GM23338 (cell line): ENCODE measurements at places on chromosomes 16 and 17. TPM values are rescaled to one million over a fixed set of nuclear protein-coding genes. Genes with fewer than 3 reads are reported as not detected.

The CFAP119 gene
- total RNA-seq: 2.2 and 2.7 TPM in 2 replicates

The MMP15 gene
- 72.4 and 79.1 TPM in 2 replicates for total RNA-seq

The ITGB4 gene
- total RNA-seq: 9.7 and 10.3 TPM in 2 replicates

The CLEC3A gene
- total RNA-seq: not detected in 2 replicates

The PIP4K2B gene
- 36.0 and 43.4 TPM in 2 replicates for total RNA-seq

The SULT1A4 gene
- 3.9 and 8.5 TPM in 2 replicates for total RNA-seq

The CTRB1 gene
- not detected in 2 replicates for total RNA-seq

The MT1H gene
- total RNA-seq: 52.3 and 54.5 TPM in 2 replicates

The KRTAP9-6 gene
- not detected in 2 replicates for total RNA-seq

The ABCA6 gene
- not detected in 2 replicates for total RNA-seq

The SECTM1 gene
- 0.16 and 1.3 TPM in 2 replicates for total RNA-seq

The PLD6 gene
- not detected in 2 replicates for total RNA-seq

The CPHXL2 gene
- not detected in 2 replicates for total RNA-seq

The MILR1 gene
- total RNA-seq: not detected in 2 replicates

The CALB2 gene
- total RNA-seq: 2.4 and 3.9 TPM in 2 replicates

The NPIPB9 gene
- 6.2 and 9.9 TPM in 2 replicates for total RNA-seq

DNA sequence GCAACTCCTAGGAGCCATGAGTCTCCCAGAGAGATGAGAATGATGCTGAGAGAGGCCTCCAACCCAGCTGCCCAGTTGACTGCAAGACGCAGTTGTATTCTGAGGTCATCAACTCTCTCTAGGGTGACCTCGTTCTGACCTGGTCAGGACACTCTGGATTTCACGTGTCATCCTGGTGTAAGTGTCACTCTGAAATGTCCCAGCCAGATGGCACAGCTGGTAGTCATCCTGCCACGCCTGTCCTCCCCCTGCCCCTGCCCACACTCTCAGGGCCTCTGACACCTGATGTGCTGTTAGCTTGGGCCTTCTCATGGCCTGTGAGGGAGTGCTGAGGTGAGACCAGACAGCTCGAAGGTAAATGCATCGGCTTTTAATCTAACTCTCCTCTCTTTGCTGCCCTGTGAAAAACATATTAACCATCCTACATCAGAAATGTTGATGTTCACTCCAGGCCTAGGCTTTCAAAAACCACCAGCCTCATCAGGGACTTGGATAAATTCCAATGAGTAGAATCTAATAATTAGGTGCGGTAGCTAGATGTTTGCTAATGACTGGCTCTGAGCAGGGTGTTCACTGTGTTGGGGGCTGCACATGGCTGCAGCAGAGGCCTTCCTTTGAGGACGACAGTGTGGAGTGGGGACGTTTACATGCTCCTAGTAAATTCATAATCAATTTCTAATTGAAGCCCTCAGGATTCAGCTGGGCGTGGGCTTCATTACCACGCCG is 13.8 kb downstream of the MLYCD start:
- DNase-seq: no peak

DNA sequence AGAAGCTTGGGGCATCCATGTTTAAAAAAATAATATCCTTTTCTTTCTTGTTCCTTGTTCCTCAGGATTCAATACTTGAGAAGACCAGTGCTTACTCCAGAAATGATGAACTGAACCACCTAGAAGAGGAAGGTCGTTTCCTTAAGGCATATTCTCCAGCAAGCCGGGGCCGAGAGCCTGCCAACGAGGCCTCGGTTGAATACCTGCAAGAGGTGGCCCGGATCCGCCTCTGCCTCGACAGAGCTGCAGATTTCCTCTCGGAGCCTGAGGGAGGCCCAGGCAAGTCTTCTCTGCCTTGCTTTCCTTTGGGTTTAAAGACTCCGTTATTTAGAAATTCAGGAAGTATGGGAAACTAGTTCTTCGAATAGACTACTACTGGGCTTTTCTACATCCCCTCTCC is 42.5 kb upstream of the ENDOV start:
- no peak for DNase-seq

GRCh38 chr16:82694239-82694874 is 67.6 kb downstream of the CDH13 start:
- no peak for DNase-seq

DNA sequence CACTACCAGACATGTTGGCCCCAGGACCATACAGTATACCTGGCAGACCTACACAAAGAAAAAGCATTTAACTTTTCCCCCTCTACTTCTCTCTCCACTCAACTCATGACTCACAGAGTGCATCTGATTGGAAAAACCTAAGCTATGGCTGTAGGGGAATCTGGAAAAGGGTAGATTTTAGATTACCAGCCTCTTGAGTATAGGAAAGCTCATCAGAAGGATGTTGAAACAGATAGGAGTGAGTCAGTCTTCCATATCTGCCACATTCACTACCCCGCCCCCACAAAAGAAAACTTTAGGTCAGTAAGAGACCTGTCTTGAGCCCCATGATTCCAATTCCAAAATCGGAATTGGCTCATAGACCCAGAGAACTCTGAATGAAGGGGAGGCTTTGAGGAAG is 12.3 kb downstream of the KRT9 start:
- DNase-seq: no peak

GRCh38 chr16:19521471-19522396 is at the start of gene GDE1:
GDE1 (minus strand) TSS chr16:19522098; CDS start chr16:19521964, 134 bp downstream.
- DNase-seq: peak; percentile 98

DNA sequence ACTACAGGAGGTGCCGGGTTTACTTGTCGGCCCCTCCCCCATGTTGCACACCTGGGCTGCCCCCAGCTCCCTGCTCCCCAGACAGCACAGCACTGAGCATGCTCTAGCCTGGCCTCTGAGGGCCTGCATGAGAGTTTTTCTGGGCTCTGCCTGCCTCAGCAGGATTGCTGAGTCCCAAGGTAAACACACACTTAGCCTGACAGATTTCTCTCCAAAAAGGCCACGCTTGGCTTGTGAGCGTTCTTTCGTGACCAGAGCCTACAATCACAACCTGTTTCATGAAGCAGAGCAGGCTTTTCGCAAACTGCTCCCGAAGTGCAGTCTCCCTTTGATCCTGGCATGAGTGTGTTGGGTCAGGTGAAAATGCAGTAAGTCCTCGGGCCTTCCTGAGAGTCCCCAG is 9.8 kb upstream of the CD300E start:
- DNase-seq: no peak

DNA sequence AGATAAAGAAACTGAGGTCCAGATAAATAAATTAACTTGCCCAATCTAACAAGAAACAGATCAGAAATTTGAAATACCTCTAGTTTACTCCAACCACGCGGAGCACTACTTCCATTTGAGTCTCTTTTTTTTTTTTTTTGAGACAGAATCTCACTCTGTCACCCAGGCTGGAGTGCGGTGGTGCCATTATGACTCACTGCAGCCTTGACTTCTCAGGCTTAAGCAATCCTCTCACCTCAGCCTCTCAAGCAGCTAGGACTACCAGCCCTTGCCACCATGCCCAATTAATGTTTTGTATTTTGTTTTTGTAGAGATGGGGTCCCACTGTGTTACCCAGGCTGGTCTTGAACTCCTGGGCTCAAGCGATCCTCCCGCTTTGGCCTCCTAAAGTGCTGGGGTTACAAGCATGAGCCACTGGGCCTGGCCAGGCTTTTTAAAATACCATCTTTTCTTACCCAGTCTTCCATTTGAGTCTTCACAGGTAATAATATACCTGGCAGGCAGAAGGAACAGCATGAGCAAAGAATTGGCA is 3.3 kb upstream of the NACA2 start:
- no peak for DNase-seq

DNA sequence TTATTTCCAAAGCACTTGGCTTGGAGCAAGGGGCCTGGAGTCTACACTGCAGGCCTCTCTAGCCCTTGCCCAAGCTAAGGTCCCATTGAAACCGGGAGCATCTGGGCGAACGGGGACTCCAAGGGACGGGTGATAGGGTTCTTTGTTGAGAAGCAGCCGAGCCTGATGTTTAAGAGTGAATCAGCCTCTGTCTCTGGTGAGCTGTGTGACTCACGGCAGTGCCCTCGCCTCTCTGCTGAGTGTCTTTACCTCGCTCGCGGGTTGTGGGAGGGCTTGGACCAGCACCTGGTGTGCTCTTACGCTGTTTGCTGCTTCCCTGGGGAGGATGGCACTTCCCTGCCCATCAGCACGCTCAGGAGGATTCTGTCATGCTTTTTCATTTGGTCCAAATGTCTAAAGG is 1.3 kb downstream of the HGS start:
- no peak for DNase-seq

GRCh38 chr17:48565022-48565554 is 13.1 kb downstream of the HOXB4 start:
- no peak for DNase-seq

GRCh38 chr16:88455610-88456355 is 2.7 kb downstream of the ZFPM1 start:
- DNase-seq: peak; percentile 66

DNA sequence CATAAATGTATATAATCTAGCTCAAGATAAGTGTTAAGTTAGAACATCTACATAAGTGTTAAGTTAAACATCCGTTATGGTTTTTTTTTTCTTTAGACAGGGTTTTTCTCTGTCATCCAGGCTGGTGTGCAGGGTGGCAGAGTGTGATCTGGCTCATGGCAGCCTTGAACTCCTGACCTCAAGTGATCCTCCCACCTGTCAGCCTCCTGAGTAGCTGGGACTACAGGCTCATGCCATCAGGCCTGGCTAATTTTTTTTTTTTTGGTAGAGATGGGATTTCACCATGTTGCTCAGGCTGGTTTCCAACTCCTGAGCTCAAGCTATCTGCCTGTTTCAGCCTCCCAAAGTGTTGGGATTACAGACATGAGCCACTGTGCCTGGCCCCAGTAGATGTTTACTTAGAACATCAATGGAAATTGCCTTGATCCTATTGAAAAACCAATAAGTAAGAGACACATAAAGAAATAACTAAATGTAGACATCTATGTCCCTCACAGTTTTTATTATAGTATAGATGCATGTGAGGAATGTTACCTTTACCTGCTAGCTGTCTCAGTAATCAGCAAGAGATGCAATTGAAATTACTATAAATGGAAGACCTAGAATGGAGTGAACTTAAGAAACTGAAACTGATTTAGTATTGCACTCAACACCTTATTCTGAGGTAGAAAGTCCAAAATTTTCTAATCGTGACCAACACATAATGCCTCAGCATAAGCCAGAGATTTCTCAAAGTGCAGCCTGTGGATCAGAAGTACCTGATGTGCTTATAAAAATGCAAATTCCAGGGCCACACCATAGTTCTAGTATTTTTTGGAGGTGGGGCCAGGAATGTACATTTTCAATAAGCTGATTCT is 5.5 kb upstream of the FAM20A start:
- DNase-seq: no peak

DNA sequence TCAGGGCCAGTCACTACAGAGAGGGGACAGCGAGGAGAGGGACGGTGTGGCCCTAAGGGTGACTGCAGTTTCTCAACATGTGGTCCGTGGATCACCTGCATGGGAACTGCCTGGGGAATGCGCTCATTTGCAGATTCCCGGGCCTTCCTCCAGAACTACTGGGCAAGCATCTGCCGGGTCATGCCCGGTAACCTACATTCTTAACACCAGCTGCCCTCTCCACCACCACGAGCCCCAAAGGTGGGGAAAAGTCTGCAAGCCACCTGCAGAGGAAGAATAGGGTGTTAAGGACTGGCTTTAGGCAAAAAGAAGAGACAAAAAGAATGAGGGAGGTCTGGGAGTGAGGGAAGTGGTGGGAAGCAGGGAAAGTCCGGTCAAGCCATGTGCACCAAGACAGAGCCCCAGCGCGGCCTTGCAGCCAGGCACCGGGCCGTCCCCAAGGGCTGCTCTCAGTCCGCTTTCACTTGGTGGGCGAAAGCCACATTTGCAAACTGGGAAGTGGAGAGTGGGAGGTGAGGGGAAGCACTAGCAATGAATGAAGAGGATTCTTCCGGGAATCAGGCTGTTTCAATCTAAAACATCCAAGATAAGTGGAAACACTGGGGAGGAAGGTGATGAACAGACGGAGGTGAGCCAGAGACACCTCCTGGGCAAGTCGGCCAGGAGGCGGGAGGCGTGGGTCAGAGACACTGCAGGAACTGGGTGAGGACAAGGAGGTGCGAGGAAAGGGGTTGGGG is 70.3 kb downstream of the N4BP1 start:
- DNase-seq: no peak

DNA sequence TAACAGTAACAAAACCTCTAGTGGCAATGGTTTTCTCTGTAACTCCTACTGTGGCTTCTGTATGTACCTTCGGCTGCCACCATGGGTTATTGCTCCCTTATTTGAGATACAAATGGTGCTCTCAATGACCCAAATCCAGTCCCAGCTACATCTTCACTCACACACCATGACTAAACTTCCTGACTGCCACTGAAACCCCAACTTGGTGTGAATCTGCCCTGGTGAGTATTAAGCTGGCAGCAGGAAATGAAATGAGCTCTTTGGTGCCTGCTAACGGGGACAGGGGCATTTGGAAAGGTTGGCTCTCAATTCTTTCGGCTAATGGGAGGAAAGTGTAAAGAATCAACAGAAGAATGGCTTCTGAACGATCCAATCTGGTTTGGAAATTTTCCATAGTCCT is 7.5 kb upstream of the SLC35B1 start:
- DNase-seq: no peak

DNA sequence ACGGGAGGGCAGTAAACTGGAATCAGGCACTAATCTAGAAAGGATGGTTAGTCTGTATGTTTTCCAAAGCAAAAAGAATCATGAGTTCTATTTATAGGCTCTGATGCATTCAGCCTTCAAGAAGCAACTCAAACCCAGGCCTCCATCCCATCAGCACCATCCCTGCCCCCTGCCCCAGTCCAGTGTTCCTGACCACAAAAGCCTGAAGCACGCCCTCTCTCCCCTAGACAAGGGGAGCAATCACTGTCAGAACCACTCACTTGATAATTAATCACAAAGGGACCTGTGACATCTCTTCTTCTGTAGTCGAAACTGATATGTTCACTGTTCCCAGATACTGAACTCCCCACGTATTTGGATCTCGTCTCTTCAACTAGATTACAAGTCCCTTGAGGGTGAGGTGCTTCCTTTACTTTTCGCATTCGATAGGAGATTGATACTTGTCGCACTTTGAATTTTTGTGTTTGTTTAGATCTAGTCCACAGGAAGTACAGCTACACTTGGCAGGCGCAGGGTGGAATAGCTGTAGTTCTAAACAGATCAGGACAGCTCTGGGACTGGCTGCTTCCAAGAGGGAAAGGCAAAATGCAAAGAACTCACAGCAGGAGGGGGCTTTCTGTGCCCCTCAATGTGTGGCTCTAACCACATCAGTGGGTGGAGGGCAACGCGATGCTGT is 36.4 kb upstream of the CCDC182 start:
- DNase-seq: peak; percentile 8

DNA sequence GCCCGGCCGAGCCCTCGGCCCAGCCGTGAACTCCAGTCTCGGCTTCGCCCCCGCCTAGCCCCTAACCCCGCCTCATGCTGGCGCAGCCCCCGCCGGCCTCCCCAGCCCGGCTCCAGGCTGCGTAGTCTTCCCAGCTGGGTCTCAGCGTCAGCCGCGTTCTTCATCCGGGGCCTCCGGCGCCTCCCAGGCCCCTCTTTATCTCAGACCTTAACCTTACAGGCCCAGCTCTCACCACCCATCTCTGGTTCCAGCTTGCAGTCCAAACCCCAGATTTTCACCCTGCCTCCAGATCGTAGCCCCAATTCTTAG is at the start of gene PROCA1:
Gene PROCA1, minus strand, starts transcription at position 166 of the 309 bp plus-strand sequence. CDS start 228 bp downstream, outside the sequence.
- DNase-seq: peak; percentile 81

DNA sequence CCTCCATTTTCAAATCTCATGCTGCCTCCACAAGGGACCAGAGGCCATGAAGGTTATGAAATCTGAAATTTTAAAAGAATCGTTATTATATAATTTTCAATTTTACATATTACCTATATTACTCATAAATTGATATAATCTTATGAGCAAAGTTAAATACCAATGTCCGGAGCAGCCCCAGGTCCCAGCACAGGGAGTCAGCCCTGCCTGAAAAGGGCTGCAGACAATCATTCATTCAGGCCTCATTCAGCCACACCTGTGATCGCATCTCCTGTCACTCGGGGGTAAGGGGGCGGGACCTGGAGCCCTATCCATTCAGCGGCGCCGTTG is 172.5 kb downstream of the AHSP start:
- DNase-seq: no peak
